Foreskin melanocyte (primary cell): ENCODE measurements at places on chromosomes 2 and 18.

- no peak for DNase-seq
Observed at GRCh38 chr2:198077477-198077876, 273.1 kb downstream of the PLCL1 start.

- DNase-seq = peak; percentile 46
Observed at GRCh38 chr2:5695654-5696403, 3.6 kb downstream of the SOX11 start.

GRCh38 chr2:236244256-236244655, 19.9 kb downstream of the ASB18 start:
- DNase-seq = no peak

DNA sequence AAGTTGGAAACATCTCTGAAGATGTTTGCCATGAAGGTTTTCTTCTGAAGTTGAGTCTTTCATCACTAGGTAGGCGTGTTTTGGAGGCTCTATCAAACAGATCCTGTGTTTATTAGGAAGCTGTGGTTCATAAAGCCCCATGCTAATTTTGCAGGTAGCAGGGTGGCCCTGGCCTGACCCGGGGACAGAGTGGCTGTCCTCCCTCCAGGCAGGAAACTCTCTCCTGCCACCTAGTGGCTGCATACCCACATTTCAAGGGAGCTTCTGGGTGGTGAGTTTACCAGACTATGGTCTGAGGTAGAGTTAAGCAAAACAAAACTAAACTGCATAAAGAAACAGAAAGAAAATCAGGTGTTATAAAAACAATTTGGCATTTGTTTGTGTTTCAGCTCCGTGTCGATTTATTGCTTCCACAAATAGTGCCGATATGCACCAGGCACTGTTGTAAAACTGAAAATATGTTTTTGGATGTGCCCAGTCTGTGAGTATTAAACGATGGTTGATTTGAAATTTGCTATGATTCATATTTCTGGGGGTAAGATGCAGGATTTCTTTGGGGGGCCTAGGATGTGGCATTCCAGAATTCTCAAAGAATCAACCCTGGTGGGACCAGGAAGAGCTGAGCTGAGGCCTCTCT, 26.0 kb upstream of the IL37 start:
- no peak for DNase-seq

DNA sequence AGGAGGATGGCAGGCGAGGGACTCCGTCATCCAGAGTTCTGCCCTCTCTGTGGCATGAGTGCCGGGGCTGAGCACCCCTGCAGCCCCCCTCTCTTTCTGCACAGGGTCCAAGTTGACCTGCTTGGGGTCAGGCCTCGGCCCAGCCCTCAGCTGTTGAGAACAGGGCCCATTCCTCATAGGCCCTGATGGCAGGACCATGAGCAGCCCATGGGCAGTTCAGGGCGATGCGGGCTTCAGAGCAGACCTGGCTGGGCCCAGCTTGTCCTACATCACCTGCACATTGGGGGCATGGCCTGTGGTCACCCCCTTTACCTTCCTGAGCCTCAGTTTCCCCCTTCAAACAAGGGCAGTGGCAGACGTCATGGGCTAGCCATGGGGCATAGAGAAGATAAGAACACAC, 238.1 kb downstream of the SEPTIN10 start:
- no peak for DNase-seq
